ENCODE measurements at places on chromosomes 16 and 17.

GRCh38 chr17:20948984-20949777, 93.6 kb downstream of the USP22 start:
- no peak for DNase-seq

DNA sequence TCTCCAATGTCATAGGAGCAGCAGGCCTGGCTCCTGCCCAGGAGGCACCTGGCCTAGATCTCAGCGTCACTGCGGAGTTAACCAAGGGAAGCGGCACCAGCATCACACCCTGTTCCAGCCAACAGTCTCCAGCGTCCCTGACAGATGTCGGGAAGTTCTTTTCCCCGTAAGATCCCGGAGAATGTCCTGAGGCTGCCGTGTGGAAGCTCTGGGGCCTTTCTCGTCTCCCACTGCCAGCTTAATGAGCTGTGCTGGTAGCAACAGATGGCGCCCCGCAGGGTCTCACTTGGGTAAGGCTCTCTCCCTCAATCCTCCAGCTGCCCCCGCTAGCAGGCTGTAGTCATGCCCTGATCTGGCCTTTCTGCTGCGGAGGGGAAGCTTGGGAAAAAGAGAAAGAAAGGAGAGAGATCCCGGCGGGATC, 57.5 kb downstream of the MARCHF10 start:
- DNase-seq, result no peak

DNA sequence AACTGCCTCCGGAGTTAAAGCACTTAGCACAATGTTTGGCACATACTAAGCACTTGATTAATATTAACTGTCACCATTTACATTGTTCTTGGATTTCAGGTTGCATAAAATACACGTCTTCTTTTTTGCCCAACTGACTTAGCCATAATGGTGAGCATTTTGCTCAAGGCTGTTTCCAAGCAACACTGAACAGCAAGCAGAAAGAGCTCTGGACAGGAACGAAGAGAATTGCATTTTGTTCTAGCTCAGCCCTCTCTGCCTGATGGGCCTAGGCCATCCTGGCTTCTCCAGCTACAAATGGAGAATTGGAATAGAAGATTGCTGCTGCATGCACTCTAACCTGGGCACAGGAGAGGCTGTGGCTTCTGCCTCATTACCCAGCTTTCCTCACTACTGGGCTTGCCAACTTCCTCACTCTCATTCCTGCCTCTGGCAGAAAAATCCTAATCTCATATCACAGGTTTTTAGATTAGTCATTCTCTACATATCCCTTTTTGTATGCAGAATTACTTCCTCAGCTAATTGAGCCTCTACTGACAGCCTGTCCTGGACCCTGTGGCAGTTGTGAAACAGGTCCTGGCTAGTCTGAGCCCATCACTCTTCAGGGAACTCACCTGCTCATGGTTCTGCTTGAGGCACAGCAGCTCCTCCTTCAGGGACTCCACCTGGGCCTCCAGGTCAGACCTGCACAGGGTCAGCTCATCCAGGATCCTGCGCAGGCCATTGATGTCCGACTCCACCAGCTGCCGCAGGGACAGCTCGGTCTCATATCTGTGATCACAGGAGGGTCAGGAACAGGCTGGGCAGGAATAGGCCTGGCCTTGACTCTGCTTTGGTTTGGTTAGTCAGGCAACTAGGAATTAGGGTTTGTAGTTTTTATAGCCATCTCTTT, 2.5 kb downstream of the KRT33A start:
- DNase-seq, result no peak

GRCh38 chr17:47159315-47159714, 29.8 kb downstream of the CDC27 start:
- no peak for DNase-seq

- DNase-seq, result peak; percentile 93
Measured at GRCh38 chr17:48048384-48049126, 396 bp downstream of the NFE2L1 start.

GRCh38 chr16:49755313-49755620, 100.6 kb downstream of the ZNF423 start:
- DNase-seq, result peak; percentile 30
